ENCODE measurements at places on chromosomes 1 and 21.

DNA sequence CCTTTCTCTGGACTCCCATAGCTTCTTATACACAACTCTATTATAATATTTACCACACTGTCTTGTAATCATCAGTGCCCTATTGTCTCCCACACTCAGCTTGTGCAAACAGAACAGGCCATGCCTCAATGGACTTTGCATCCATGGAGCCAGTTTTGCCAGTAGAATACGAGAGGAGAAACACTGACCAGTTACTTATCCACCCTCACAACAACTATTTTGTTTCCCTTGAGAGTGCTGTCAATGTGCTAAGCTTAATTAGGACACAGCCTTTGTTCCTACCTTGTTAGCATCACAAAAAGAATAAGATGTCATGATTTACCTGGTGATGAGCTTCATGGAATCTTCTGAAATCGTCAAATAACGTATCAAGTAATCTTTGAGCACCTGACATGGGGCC, 18.1 kb upstream of the LRRC52 start:
- DNase-seq = no peak

- DNase-seq = no peak
Measured at GRCh38 chr1:221742555-221743415, 896 bp upstream of the DUSP10 start.

DNA sequence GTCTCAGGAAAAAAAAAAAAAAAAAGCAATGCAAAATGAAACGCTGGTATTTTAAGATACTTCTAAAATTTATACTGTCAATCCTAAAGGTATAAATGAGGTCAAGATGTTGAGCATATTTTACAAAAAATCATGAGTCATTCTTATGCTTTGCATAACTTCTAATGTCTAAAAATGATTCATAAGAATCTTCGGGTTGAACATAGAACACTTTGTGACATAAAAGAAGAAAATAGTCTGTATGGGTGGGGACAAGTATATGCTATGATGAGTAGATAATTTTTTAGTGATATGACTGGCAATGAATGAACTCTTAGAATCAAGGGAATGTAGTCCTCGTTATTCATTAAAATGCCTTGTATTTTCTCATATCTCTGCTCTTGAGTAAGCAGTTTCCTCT, 416.9 kb upstream of the USP24 start:
- no peak for DNase-seq

DNA sequence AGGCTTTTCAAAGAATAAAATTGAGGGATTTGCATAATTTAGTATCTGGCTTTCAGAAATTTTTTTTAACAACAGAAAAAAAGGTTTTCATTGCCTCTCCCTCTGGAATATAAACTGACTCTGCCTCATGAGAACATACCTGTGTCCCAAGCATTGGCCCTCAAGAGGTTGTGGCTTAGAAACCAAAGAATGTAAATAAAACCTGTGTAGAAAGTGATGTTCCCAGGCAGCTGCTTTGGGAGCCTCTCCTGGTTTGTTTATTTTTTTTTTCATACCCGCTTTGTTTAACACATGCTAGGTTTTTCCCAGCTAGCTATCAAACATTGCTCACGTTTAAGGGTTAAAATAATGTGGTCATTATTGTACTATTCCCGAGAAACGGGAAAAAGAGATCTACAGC, 40.5 kb upstream of the IFNAR2 start:
- DNase-seq = no peak

- no peak for DNase-seq
Measured at GRCh38 chr1:94926126-94926914, 590 bp downstream of the CNN3 start.

Data from vagina (tissue), 2 donors.